ENCODE measurements at places on chromosomes 7 and 10. TPM values are rescaled to one million over a fixed set of nuclear protein-coding genes. Genes with fewer than 3 reads are reported as not detected.

- no peak for DNase-seq
Measured at GRCh38 chr10:21519397-21519933, 6.0 kb downstream of the SKIDA1 start.

DNA sequence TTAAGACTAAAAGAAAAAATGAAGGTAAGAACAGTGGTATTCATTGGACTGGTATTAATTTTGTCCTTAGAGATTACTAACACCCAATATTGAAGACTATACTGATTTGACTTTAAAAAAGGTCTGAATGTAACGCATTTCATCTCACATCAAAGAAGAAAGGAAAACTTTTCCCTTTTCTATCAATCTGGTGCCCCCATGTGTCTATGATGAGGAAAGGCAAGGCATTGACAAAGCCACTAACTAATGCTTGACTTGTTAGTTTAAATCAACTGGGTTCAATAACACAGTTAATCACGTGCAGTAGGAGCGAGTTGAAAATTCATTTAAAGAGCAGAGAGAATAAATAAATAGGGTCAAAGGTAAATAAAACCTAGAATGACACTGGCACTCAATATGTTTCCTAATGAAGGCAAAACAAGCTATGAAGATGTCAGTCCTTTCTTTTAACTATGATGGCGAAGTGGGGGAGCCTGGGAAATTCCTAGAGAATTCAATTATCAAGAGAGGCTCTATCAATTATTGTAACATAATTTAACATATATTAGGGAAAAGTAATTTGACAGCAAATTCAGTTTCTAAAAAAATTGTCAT is 180.9 kb downstream of the ANK3 start:
- DNase-seq, result no peak

- DNase-seq, result peak; percentile 11
Measured at GRCh38 chr10:44334621-44335184, 50.2 kb downstream of the CXCL12 start.

The CALHM3 gene
- not detected for polyA plus RNA-seq

DNA sequence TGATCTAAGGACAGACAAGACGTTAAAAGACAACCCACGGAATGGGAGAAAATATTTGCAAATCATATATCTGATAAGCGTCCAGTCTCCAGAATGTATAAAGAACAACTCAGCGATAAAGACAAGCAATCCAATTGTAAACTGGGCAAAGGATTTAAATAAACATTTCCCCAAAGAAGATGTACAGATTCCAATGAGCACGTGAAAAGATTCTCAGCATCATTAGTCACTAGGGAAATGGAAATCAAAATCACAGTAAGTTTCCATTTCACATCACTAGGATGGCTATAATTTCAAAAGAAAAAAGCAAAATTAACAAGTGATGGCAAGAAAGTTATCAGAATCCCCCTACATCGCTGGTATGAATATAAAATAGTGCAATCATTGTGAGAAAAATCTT is 316.1 kb downstream of the SFMBT2 start:
- DNase-seq, result no peak

DNA sequence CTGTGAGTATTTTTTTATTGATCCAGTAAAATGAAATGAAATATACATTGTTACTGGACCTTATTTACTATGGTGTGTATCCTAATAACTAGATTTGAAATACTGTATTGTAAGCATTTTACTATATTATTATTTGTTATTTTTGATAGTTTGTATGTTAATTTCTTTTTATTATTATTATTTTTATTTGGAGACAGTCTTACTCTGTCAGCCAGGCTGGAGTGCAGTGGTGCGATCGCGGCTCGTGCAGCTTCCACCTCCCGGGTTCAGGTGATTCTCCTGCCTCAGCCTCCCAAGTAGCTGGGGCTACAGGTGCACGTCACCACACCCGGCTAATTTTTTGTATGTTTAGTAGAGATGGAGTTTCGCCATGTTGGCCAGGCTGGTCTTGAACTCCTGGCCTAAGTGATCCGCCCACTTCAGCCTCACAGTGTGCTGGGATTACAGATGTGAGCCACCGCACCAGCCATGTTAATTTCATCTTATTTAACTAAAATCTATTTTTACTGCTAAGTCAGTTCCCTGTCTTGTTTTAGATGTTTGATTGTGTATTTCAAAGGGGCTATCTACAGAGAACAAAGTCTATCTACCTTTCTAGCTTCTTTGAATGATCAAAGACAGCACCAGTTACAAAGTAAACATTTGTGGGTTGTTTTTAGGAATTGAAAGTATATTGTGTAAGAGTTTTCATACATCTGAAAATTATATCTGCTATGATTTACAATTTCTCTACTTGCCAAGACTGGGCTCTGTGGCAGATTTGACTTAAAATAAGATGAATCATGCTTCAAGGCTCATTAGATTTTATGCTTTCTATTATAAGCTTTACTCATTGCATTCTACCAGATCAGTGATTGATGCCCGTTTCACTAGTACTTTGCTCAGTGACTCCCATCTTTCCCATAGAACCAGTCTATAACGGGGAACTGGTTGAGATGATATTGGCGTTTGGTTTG is 41.6 kb downstream of the CDC123 start:
- DNase-seq, result no peak

The VGF gene
- polyA plus RNA-seq, result not detected

- DNase-seq, result no peak
Measured at GRCh38 chr7:1106063-1106792, 18.3 kb downstream of the GPER1 start.

DNA sequence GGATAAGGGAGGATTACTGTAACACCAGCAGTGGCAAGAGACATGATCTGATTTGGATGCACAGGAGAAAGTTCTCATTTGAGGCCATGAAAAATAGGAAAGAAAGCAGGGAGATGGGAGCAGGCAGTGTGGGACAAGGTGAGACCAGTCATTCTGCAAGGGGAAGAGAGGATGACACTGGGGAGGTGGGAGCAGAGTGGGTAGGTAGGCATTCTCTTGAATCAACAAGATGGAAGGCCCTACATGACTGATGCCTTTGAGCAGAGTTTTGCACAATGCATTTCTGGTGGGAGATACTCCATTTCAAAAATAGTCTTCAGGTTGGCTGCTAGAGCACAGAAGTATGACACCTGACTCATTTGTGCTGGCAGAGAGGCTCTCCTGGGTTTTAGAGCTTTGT is 10.5 kb downstream of the RPS24 start:
- DNase-seq, result no peak

The KLF14 gene
- 1.1 TPM for polyA plus RNA-seq

DNA sequence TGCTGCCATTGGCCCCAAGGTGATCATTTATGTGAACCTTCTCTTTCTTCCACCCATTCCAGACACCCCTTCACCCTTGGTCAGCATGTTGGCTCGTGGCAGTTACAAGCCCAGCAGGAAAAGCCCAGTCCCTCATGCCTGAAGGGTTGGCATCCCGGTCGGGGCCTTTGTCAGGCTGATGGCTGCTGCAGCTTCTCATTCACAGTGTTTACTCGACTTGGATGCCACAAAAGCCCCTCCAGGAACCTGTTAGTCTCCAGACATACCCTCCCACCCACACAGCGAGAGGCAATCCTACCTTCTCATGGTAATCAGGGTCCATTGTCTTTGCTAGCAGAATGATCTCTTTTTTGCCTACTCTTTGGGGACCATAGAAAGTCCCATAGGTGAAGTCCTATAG is 200.8 kb upstream of the PFKP start:
- no peak for DNase-seq

The ASB15 gene
- polyA plus RNA-seq, result 5.6 TPM

GRCh38 chr7:50227726-50228125 is 76.8 kb upstream of the IKZF1 start:
- DNase-seq, result no peak

All from forelimb muscle (tissue), 1 donor.